ENCODE measurements at places on chromosomes 7 and 10.
A peak's percentile ranks its signal among the peaks of the same experiment; 100 is the strongest.

GRCh38 chr7:131336956-131337355, 9.3 kb downstream of the MKLN1 start:
- DNase-seq: no peak

DNA sequence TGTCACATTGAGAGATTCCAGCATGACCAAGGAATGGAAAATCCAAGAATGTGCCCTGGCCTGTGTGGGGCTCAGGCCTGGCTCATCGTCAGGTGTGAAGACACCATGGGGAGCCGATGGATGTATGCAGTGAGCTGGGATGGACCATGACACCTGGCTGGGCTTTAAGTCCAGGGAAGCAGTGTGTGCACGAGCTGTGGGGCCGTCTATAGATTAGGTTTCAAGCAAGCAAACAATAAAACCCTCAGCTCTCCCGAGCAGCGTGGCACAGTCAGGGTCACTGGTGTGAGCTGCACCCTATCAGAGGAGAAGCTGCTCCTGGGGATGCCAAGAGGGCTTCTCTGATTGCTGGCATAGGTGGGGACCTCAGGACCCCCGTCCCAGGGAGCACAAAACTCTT, 50.5 kb upstream of the DLG5 start:
- DNase-seq: no peak

DNA sequence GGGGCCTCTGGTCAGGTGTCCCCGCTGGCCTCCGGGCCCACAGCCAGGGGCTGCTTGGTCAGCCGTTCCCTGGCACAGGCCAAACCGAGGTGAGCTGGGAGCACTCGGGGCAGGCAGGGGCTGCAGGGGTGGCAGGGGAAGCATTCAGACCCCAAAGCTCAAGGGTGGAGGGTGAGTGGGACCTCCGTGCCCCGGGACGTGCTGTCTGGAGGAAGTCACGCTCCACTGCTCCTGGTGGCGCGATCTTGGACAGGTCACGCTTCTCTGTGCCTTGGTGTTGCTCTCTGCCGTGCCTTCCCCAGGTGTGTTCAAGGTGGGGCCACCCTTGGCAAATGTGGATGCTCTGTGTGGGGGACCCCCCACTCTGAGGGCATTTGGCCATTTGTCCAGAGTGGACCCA, 24.6 kb upstream of the ELFN1 start:
- no peak for DNase-seq

- no peak for DNase-seq
Observed at GRCh38 chr10:113397047-113397446, 155.8 kb upstream of the HABP2 start.

DNA sequence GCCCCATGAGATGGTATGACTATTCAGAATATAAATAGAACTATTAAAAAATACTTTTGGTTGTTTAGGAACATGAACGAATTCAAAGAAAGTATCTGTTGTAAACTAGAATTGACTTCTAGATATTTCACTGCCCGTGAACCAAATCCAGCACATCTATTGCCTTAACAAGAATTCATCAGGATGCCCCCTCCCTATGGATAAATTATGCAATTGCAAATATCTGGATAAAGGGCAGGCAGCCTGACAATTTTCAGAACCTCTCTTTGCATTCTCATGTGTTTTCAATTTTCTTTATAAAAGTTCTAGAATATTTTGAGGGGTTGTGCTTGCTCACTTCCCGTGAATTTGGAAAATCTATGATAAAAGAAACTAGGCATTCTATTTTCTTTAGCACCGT, 822.1 kb upstream of the SORCS1 start:
- DNase-seq: no peak

DNA sequence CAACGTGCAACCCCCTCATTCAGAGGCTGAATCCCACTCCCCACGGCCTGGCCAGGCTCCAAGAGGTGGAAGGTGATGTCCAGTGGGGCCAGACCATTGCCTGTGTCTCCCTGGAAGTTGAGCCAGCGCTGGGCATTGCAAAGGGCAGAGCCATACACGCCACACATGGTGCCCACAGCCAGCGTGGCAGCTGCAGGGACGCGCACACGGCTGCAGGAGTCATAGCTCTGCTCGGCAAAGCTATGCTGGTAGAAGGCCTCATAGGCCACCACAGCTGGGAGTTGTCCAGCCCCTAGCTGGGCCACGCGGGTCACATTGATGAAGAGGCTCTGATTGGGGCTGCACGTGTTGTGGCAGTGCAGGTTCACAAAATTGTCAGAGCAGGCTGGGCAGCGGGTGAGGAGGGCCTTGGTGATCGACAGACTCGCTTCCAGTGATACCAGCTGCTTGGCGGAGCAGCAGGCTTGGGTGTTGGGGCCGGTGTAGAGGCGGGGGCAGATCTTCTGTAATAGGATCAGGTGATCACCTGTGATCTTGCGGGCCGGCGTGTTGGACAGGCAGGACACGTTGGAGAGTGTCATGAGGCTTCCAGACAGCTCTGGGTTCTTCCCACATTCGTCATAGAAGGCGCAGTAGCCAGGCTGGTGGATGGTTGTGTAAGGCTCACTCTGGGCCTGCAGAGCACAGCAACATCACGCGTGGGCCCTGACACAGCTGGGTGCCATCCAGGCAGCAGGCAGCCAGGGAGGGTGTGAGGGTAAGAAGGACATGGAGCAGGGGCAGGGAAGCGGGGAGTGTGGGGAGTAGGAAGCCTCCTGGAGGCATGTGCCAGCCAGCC, 1.2 kb downstream of the NPC1L1 start:
- DNase-seq: peak; percentile 8

- DNase-seq: no peak
Observed at GRCh38 chr7:127715272-127715671, 63.3 kb downstream of the SND1 start.

GRCh38 chr10:2978574-2979273, 88.6 kb upstream of the PFKP start:
- DNase-seq: no peak

DNA sequence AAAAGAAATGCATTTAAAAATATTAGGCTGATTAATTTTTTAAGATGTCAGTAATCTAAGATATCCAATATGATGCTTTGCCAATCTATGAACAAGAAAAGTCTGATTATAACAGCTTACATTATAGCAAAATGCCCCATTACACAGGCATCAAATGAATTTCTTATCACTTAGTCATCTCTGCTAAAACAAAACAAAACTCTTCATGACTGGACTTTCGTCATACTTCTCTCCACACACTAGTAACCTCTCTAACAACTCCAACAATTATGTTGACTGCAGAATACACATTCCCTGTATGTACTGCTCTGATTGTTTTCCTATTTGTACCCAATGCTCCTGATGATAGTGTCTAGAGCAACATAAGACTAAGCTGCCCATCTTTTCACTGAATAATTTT, 3.8 kb upstream of the MKI67 start:
- peak; percentile 50 for DNase-seq
